SK-N-MC (cell line): ENCODE measurements at places on chromosomes 5 and 9.

DNA sequence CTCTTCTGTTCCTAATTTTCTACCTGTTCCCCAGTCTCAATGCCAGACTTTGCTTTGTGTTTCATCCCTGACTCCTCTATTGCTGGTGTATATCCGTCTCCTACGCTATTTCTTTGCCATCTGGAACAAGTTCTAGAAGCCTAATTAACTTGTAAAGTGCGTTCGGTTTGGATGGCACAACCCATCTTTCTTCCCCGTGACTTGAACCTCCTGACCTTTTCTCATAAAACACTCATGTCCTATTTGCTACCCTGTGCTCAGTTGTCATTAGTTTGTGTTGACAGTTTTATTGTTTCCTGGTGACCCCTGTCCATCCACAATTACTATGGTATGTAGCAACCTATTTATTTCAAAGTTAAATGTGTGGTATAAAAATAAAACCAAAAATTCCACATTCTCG, 323.5 kb downstream of the TLE4 start:
- DNase-seq = no peak

- no peak for DNase-seq
Measured at GRCh38 chr5:91065496-91065895, 317.6 kb downstream of the ARRDC3 start.

GRCh38 chr9:121360601-121361374, 9.3 kb downstream of the STOM start:
- DNase-seq = no peak

DNA sequence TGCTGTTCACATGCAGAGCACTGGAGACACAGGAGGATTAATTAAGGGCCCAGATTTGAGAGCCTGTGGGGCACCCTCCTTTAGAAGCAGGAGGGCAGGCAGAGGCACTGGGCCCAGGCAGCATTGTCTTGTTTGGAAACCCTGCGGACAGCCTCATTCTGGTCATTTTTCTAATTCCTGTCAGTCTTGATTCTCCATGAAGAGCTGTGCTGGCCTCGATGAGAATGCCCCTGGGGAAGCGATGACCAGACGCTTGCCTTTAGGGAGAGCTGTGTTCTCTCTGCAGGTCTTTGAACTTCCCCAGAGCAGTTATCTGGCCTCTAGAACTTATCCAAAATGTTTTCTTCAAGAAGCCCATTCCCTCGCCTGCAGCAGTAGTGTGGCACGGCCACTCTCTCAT, 117.8 kb upstream of the PTCH1 start:
- no peak for DNase-seq

DNA sequence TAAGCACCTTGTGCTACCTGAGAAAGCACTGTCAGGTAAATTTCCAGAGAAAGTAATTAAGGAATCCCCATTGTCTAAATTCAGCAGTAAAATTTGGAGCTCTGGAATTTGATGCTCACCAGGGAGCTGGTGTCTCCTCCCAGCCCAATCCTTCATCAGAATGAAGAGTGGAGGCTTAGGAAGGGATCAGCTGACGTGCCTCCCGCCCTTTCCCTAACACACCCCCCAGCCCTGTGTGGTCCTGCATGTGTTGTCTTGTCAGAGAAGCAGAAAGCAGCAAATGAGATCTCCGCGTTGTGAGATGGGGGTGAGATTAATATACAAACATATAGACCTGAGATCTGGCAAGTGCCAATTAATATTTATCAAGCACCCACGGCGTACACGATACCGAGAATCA, 26.9 kb upstream of the BARHL1 start:
- DNase-seq = no peak

- DNase-seq = no peak
Measured at GRCh38 chr9:126522612-126523356, 90.9 kb upstream of the LMX1B start.
